Stimulated activated CD4-positive, alpha-beta T cell treated with anti-CD3 and anti-CD28 coated beads, Interleukin-1b, Interleukin-23, amount 100 ng/mL, for 48 hours (primary cell): ENCODE measurements at places on chromosomes 3 and 15.

- DNase-seq = no peak
These were observed 512.7 kb upstream of the CDIN1 start for GRCh38 chr15:36066757-36067156.

GRCh38 chr3:21704796-21705195, 46.2 kb downstream of the ZNF385D start:
- no peak for DNase-seq

DNA sequence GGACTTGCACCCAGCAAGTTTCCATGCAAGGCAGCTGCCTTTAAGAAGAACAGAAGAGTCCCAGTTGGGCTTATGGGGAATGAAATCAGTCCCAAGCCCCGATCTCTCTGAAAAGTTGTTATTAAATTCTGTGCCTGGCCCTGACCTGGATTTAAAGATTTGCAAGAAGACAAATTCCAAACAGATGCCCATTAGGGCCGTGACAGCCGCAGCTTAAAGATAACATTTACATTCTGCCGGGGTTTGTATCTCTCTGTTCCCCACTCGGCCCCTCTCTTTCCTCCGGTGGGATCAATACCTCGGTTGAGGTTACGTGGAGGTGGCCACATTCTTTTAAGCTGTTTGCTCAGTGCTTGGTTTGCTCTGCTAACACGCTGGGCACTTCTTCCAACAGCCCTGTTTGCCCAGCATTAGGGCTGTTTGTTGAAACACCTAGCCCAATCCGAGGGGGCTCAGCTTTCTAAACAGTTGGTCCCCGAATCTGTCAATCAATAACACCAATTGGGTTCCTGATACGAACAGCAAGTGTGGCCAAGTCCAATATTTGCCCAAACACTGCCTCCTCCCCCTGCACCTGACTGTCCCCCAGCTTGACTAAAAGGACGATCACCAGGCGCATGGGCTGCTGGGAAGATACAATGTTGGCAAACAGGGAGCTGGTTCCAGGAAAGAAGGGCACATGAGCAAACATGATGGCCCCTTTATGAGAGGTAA, 108.6 kb downstream of the RPLP1 start:
- DNase-seq = no peak

- no peak for DNase-seq
These were observed 96.6 kb upstream of the ANKRD28 start for GRCh38 chr3:15894382-15894781.

GRCh38 chr15:101207867-101208288, 44.0 kb downstream of the CHSY1 start:
- peak; percentile 19 for DNase-seq

DNA sequence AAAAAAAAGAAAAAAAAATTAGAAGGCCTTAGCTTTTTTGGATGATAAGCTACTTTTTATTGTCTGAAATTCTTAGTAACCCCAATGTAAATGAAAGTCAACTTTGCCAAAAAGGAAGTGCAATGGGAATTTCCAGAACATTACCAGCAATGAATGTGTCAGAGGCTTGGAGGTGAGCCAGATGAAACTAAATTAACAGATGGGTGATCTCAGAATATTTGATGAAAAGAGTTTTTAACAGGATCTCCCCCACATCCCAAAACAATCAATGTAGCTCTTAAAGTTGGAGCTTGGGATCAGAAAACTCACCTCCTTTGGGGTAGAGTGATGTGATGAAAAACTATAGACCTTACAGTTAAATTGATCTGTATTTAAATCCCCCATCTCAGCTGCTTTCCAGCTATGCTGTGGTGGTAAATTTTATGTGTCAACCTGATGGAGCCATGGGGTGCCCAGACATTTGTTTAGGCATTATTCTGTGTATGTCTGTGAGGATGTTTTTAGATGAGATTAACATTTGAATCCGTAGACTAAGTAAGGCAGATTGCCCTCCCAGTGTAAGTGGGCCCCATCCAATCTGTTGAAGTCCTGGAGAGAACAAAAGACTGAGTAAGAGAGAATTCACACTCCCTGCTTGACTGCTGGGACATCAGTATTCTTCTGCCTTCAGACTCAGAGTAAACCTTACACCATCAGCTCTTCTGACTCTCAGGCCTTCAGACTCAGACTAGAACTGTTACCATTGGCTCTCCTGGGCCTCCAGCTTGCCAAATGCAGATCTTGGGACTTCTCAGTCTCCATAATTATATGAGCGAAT, 84.3 kb upstream of the TNFSF10 start:
- no peak for DNase-seq

GRCh38 chr3:29758434-29759322, 477.8 kb downstream of the RBMS3 start:
- no peak for DNase-seq
